CD8-positive, alpha-beta T cell (primary cell): ENCODE measurements at places on chromosomes 4 and X.

- DNase-seq = peak; percentile 69
These were observed 12.7 kb downstream of the GAB3 start for GRCh38 chrX:154738011-154738738.

- no peak for DNase-seq
These were observed 64.3 kb downstream of the PDLIM5 start for GRCh38 chr4:94516067-94516466.

DNA sequence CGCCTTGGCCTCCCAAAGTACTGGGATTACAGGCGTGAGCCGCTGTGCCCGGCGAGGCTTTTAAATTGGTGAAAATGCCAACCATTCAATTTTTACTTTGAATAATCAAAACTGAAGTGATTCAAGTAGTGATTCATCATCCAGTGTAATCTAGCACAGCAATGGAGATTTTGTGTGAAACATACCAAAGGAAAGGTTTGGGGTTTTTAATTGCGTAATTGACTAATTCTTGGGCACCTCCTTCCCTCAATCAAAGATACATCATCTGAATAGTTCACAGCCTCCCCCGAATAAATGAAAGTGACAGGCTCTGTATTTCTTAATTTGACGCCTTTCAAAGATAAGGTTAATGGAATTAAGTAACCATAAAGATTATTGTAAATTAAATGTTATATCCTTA is 69.0 kb downstream of the DMD start:
- DNase-seq = no peak

GRCh38 chr4:40395908-40396793 is 61.0 kb downstream of the CHRNA9 start:
- no peak for DNase-seq

GRCh38 chr4:82638479-82638878 is 76.7 kb upstream of the TMEM150C start:
- DNase-seq = no peak

DNA sequence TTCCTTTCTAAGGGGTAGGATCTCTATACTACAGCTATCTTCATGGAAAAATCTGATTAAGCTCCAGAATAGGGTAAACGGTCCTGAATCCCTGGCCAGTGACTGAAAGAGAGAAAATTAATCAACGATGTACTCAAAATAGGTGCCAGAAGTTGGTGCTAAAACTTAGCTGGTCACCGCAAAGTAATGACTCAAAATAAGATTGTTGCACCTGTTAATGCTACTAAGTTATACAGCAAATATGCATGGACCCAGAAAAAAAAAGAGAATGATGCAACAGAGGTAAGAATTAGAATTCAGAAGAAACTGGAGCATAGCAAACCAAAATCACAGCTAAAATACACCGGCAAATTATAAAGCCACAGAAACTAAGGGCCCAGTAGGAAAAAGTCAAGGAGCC is 239.7 kb upstream of the FAM241A start:
- no peak for DNase-seq

GRCh38 chr4:31877429-31877828 is 1157.3 kb downstream of the PCDH7 start:
- DNase-seq = no peak

GRCh38 chr4:120007191-120007871 is 59.3 kb downstream of the MAD2L1 start:
- DNase-seq = no peak

- no peak for DNase-seq
These were observed 24.3 kb downstream of the RAI2 start for GRCh38 chrX:17836830-17837229.

GRCh38 chr4:163048447-163048846 is 118.2 kb downstream of the NAF1 start:
- DNase-seq = peak; percentile 17

DNA sequence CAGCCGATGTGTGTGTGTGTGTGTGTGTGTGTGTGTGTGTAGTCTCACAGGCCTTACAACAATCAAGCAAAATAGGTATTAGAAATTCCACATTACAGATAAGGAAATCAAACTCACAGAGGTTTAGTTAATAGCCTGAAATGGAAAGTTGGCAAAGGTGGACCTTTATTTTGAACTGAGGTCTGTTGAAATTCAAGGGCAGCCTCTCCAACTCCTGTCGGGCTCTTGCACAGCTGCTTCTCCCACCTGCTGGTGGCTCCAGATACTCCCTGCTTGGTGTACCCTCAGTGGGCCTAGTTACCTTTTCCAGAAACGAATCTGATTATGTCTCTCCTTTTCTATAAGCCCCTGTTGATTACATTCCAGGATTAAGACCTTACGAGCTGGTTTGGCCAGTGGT is 195.9 kb downstream of the MGST2 start:
- no peak for DNase-seq

DNA sequence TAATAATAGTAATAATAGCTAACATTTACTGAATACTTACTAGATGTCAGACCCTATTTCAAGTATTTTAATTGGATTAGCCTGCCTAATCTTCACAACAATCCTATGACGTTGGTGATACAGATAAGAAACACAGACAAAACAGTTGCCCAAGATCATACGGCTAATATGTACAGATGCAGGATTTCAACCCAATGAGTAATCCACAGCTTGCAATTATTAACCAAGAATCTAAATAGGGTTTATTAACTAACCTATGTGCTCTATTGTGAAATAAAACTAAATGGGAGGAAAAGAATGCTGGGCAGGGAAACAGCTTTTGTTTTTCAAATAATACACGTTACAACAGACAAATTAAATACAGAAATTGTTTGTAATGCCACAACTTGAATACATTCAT is 23.4 kb downstream of the FBXO8 start:
- DNase-seq = no peak

GRCh38 chr4:183469936-183470335 is 25.5 kb downstream of the CDKN2AIP start:
- DNase-seq = no peak

DNA sequence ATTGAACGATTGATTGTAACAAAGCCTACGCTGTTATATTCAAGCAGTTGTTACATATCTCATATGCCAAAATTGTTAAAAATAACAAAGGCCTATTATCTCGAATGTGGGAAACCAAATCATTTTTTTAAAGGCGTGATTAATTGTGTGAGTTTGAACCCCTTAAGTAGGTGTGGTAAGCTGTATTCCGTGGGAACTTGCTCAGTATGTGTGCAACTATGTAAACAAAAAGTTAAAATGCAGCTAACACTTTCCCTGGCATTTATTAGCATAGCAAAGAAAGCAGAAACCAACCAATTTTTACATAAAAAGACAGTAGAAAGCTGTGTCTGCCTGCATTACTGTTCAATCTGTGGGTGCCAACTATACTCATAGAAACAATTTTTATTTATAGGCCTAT is 166.0 kb upstream of the HAND2 start:
- no peak for DNase-seq

DNA sequence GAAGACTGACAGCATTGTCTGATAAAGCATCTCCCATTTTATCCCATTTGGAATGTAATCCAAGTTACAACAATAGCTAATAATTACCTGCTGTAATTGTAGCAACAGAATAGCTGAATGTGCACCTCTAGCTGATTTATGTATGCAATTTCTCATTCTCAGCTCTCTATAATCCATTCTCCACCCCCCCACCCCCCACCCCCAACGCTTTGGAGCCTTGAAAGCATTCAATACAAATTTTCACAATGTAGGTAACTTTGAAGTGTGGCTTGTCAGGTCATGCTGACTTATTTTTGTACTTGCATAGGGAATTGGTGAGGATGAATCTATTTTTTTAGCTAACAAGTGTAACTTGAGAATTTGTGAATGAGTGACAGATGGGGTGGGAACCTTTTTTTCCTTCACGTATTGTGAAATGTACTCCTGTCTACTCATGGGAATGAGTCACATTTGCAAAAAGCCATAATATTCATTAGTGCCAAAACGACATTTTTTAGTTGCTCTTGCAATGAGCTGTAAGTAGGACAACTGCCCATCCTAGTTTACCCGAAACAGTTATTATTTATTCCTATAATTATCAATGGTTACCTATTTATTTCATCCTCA is 159.3 kb downstream of the PALLD start:
- DNase-seq = no peak
